Stimulated activated CD8-positive, alpha-beta memory T cell treated with anti-CD3 and anti-CD28 coated beads, Interleukin-4, amount 100 ng/mL, for 48 hours (primary cell): ENCODE measurements at places on chromosomes 7 and 10.

DNA sequence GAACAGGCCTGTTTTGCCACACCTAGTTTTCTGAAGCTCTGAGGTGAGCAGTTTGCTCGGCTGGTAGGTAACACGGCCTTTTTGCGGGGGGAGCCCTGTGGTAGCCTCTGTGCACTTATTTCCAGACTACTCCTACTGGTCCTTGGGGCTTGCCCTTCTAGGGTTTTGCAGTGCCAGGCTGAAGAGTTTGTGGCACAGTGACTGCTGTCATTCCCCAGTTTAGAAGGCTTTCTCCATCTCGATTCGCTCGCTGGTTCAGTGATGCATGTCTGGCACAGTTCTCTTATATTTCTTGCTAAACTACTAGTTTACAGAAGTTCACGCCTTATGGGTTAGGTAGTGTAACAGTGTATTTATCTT is 711 bp downstream of the KIF20B start:
- peak; percentile 41 for DNase-seq

DNA sequence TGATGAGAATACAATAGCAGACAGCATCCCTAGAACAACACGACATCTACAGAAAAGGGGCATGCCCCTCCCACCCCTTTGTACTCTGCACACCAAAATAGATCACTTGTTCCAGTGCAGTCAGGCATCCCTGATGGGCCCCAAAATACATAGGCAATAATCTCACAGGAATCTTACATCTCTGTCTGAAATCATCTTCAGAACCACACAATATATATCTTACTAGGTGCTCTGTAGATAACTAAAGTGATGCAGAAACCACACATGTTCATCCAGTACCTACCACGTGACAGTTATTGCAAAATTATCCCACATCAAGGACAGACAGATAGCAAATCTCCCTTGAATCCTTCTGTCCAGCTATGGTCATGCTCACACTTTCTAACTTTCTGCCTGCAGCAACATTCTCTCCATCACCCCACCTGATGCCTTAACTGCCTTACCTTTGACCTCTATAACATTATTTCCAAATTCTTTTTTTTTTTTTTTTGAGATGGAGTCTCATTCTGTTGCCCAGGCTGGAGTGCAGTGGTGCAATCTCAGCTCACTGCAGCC is 30.7 kb downstream of the ST8SIA6 start:
- DNase-seq = no peak

DNA sequence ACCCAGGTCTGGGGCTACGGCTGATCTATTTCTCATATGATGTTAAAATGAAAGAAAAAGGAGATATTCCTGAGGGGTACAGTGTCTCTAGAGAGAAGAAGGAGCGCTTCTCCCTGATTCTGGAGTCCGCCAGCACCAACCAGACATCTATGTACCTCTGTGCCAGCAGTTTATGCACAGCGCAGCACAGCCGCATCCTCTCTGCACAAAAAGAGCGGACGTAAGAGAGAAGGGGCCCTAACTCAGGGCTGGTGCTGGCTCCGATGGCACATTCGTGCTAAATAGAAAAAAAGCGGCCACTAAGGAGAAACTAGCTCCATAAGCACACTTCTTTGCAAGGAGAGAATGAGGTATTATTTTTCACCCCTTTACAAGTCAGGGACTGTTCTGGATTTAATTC is 28.3 kb upstream of the PRSS1 start:
- DNase-seq = no peak

DNA sequence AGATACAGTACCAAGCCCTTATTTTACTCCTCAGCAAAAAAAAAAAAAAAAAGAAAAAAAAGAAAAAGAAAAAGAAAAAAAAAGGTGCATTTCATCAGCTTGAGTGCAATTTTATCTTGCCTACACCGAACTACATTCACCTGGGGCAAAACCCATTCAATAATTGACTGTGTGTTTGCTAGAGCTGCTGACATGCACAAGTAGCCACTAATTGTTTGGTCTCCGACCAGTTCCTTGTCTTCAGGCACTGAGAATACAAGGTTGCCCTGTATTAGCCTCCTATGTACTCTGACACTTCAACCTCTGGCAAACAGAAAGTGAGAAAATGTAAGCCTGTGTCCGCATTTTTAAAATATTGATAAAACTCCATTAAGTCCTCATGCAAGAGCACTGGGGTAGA is 1579.4 kb upstream of the LRRTM3 start:
- no peak for DNase-seq

- no peak for DNase-seq
Observed at GRCh38 chr7:32360127-32360526, 130.1 kb downstream of the LSM5 start.

GRCh38 chr10:60629332-60629731 is 148.9 kb upstream of the CDK1 start:
- no peak for DNase-seq

GRCh38 chr7:117019786-117020590 is 66.7 kb downstream of the ST7 start:
- no peak for DNase-seq

DNA sequence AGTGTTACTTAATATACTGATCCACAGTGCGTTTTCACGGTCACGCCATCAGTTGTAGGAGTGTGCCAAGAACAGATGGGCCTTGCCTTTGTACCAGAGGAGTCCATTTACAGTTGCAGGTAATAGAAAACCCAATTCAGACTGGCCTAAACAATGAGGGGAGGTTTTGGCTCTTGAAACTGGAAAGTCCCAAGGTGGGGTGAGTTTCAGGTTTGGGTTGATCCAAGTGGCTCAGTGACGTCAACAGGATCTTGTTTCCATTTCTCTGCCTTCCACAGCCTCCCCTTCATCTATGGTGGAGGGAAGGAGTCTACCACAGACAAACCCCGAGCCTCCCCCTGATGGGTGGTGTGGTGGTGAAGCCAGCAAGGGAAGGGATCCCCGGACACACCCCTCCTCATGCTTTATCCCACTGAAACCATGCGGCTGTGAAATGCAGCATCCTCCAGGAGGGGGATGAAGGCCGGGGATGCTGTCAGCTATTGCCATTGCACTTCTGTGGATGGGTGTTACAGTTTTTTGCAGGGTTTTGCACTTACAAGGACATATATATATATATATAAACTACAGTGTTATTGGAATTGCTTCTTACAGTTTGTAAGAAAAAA is 14.8 kb upstream of the SH2D4B start:
- DNase-seq = no peak

- DNase-seq = peak; percentile 63
Observed at GRCh38 chr10:104642658-104643302, 1.7 kb downstream of the SORCS3 start.

DNA sequence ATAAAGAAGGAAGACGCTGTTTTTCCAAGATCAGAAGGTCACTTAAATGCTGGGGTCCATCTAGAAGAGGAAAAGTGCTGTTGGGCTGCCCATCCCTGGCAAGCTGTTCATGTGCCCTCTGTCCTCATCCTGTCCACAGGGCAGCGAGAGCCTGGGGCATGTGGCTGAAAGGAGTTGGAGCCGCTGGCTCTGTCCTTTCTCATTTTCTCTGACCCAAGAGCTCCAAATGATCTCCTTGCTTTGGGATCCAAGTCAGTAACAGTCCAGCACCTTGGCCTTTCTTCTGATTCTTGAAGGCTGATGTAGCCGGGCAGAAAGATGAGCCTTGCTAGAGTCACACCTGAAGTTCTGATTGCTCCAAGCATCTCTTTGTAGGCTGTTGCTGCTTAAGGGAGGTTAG is 44.4 kb downstream of the SPDYE5 start:
- DNase-seq = peak; percentile 2

DNA sequence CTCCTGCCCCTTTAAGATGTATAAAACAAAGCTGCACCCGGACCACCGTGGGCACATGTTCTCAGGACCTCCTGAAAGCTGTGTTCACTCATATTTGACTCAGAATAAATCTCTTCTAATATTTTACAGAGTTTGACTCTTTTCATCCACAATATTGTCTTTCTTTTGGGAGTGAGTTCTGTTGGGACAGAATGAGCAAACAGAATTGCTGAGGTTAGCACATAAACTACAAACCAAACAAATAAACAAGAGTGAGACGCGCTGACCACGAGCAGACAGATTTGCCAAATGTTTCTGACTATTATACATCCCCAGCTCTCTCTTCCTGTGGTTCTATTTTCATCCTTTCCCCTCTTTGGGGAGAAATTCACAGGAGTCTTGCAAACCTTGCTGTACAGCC is 526.7 kb downstream of the CALN1 start:
- DNase-seq = no peak

DNA sequence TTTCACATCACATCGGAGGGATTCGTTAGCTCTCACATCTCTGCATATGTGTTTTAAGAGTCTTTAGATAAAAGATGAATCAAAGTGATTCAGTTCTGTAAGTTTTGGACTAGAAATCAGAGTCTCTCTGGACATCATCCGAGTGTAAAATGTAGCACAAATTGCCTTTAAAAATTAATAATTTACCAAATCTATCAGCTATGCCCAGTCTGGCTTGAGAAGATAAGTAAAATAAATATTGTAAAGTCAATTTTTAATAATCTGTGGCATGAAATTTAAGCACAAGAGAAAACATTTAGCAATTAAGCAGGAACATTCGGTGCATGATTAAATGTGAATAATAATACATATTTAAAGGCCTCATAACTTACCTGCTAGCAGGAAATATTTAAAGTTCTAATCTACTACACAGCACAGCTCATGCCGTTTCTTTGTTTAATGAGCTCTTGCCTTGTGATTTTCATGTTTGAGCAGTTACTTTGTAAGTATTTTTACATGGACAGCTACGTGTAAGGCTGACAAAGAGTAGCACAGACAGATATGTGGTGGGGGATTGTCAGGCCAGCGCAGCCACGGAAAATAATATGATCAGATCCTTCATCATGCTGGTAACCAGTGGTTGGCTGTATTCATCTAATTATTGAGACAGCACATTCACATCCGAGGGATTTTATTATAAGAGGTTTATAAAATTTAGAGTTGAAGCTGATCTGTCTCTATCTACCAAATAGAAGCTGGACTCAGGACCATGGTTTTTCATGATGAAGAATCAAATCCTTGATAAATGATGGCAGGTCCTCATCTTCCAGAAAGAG is 317.3 kb downstream of the ADARB2 start:
- DNase-seq = no peak

DNA sequence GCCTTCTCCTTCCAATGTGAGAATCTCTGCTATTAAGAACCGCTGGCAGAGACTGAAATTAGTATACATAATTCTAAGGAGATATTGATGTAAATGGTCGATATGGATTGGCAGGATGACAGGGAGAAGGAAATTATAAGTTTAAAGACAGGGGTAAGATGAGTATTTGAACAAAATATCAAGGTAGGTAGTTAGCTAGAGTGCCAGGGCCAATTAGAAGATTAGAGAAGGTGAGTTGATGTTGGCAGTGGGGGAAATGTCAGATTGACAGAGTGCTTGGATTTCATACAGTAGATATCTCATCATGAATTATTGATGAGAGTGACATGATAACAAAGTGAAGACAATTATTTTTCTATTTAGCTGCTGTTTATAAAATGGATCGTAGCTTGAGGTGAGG is 74.1 kb downstream of the BTRC start:
- no peak for DNase-seq
